Umbilical cord (tissue), 2 donors: ENCODE measurements at places on chromosomes 5 and 9. TPM values are rescaled to one million over a fixed set of nuclear protein-coding genes. Genes with fewer than 3 reads are reported as not detected.

UHRF2 gene
- total RNA-seq: 78.5 TPM

GRCh38 chr5:180809403-180810209, 7.0 kb upstream of the MGAT1 start:
- DNase-seq: peak; percentile 96

DNA sequence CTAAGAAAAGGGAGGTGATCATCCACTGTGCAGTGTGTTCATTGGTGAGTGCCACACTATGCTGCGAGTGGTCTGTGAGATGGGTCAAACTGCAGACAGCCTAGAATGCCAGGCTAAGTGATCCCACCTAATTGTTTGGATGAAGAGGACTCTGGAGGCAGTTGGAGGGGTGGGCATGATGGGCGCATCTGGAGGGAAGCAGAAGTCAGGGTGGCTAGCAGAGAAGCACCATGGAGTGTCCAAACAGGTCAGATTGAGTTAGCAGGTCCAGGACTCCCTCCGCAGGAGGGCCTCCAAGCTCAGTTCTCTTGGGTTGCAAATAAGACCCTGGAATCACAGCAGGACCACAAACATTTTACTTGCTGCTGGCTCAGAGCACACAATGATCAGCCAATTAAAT, 19.9 kb upstream of the ANGPTL2 start:
- no peak for DNase-seq

DNA sequence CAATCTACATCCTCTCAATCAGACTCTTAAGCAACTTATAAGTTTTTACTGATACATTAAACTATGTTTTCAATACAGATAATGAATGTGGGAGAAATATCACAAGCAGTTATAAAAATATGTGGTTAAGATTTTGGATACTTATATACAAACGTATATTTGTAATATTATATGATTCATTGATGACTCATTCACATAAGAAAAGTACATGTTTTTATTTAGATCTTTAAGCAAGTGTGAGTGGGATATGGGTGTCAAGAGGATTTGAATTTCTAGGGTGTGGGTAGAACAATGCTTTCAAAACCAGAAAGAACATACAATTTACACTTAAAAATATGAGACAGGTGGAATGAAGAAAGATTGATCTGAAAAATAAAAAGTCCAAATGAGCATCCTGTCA, 36.1 kb upstream of the ISL1 start:
- no peak for DNase-seq

GRCh38 chr5:150263801-150264621, 25.6 kb downstream of the CAMK2A start:
- DNase-seq: peak; percentile 73

GRCh38 chr5:103114440-103114839, 5.5 kb downstream of the GIN1 start:
- no peak for DNase-seq

WWC1 gene
- total RNA-seq: 1.2 TPM

GDF9 gene
- total RNA-seq: 1.9 TPM

EMB gene
- total RNA-seq: 7.7 TPM

DNA sequence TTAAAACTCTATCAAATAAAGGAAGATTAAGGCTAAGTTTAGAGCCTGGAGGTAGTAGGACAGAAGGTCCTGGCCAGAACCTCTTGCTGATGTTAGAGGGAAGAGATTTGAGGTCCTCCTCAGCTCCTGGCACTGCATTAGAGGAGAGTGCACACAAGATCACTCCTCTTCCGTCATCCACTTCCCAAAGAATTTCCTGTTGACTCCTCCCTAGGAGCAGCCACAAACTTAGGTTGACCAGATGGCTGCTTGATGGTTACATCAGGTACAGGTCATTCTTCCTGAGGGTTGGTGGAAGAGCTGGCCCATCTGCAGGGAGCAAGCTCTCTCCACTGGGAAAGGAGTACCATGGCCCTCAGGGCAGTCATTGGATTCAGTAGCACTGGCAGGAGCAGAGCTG, 93.9 kb upstream of the IL33 start:
- no peak for DNase-seq

PCDHB15 gene
- total RNA-seq: 3.4 TPM

MCC gene
- total RNA-seq: 65.2 TPM

DNA sequence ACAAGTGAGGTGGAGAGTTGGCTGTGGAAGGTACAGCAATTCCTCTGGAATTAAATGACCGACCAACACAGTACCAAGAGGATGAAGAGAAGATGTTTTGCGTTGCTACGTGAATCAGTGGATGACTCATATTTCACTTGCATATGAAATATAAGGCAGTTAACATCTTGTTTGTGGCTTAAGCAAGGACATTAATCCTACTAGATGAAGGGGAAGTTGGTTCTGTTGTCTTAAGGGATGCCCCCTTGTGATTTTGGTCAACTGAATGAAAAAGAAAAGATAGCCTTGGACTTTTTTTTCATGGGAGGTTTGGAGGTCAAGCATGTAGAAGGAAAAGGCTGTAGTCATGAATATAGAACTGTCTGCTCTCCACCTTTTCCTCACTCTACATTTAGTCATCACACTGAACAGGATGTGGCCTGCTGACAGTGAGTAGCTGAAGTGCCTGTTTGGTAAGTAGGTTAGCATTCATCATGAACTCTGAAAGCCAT, 33.9 kb downstream of the VLDLR start:
- DNase-seq: no peak
